ENCODE measurements at places on chromosomes 7 and 10.

- DNase-seq, result no peak
Observed at GRCh38 chr7:84055904-84056605, 138.5 kb downstream of the SEMA3A start.

- DNase-seq, result no peak
Observed at GRCh38 chr10:95646160-95646559, 10.4 kb downstream of the ALDH18A1 start.

DNA sequence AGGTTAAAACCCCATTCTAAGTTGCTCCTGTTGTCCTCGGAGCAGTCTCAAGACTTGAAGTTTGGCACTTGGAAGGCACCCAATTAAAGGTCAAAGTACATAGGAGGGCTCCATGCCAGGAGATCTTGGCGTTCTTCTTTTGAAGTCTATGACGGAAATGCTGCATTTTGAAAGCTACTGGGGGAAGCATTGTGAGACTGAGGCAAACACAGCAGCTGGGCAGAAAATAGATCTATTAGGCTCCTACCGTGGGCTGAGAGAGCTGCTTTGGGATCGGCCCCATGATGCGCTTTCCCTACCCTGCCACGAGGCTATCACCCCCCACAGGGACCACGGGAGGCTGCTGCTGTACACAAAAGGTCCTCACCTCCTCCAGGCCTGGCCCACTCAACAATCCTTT lies 20.0 kb downstream of the KIAA1549 start:
- DNase-seq, result no peak

GRCh38 chr7:2807460-2807844 lies 36.7 kb downstream of the GNA12 start:
- DNase-seq, result no peak

GRCh38 chr10:77266242-77266641 lies 371.4 kb downstream of the KCNMA1 start:
- no peak for DNase-seq

GRCh38 chr10:56091872-56092271 lies 269.2 kb downstream of the ZWINT start:
- no peak for DNase-seq

DNA sequence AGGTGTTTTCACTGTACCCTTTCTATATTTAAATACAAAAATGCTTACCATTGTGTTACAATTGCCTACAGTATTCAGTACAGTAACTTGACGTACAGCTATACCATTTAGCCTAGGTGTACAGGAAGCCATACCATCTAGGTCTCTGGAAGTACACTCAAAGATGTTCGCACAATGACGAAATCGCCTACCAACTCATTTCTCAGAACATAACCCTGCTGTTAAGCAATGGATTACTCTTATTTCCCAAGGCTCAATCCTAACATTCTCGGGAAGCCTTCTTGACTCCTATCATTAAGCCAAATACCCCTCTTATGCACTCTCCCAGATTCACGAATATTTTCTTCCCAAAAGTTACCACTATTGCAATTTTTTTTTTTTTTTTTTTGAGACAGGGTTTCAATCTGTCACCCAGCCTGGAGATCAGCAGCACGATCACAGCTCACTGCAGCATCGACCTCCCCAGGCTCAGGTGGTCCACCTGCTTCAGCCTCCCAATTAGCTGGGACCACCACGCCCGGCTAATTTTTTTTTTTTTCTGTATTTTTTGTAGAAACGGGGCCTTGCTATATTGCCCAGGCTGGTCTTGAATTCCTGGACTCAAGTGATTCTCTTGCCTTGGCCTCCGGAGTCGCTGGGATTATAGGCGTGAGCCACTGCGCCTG lies 1.5 kb downstream of the CWF19L1 start:
- no peak for DNase-seq

DNA sequence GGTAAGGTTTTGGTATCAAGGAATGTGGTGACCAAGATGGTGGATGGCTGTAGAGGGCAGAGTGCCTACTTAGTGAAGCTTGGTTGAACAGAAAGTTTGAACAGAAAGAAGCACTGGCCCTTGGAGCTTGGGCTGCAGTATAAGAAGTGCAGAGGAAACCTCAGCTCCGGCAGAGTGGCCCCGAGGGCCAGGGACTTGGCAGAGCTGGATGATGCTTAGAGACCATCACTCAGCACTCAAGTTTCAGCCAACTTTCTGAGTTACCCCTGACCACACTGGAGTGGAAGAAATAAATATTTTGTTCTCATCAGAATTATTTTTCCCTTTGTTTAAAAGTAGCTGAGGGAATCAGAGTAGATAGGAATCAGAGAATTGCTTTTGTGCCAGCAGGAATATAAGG lies 336.7 kb downstream of the C7orf25 start:
- no peak for DNase-seq

GRCh38 chr10:47287365-47287802 lies 12.6 kb upstream of the GDF10 start:
- no peak for DNase-seq

- no peak for DNase-seq
Observed at GRCh38 chr7:132871419-132871818, 210.5 kb downstream of the CHCHD3 start.

DNA sequence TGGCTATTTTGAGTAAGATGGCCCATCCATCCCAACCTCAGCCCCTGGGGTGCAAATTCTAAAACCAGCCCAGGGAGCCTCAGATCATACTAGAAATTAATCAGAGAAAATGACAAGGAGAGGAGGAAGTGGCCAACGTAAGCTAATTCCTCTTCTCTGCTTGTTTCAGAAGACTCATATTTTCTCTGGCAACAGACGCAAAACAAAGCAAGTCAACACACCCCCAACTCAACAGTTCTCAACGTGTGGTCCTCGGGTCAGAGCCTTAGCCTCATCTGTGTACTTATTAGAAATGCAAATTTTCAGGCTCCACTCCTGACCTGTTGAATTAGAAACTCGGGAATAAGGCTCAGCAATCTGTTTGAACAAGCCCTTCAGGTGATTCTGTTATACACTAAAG lies 413.9 kb upstream of the AUTS2 start:
- DNase-seq, result no peak

DNA sequence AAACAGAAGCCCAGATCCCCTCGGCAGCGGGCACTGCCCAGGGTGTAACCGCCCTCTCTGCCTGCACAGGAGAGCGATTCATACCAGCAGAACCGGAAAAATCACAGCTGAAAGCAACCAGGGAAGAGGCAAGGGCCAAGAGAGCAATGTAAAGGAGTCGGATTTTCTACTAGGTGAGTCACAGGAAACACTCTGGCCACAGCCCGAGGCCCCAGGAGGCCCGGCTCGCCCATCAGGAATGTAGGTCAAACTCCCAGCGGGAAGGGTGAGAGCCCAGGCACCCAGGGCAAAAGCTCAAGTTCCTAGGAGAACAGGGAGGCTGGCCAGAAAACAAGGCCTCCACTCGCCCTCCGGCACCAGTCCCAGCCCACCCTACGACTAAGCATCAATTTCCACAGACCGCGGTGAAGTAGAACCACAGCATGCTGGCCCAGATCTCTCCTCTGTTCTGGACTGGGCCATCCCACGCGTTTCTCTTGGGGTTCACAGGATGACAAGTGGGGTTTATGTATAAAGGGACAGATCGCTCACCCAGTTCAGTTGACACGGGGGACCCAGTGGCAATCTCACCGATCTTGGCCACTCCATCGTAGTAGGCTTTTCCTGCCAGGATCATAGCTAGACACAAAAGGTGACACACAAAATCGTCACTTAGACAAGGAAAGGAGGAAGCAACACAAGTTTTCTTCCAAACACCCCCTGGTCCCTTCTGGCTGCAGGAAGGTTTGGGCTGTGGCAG lies 46.2 kb downstream of the BAIAP2L1 start:
- DNase-seq, result peak; percentile 74

- DNase-seq, result no peak
Observed at GRCh38 chr7:66769833-66770512, 29.4 kb downstream of the RABGEF1 start.

DNA sequence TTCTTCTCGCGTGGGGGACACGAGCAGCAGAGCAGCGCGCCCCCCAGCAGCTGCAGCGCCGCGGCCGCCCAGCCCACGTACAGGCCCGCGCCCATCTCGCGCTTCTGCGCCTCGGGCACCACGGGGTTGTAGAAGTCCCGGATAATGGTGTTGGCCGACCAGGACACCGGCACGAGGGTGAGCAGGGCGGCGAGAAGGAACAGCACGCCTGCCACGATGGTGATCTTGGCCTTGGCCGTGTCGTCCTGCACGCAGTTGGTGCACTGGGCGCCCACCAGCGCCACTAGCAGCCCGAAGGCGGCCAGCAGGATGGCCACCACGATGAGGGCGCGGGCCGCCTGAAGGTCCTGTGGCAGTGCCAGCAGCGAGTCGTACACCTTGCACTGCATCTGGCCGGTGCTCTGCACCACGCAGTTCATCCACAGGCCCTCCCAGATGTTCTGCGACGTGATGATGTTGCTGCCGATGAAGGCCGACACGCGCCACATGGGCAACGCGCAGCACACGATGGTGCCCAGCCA lies 529 bp downstream of the CLDN3 start:
- peak; percentile 62 for DNase-seq

GRCh38 chr7:71348821-71349681 lies 217.1 kb downstream of the GALNT17 start:
- DNase-seq, result no peak

DNA sequence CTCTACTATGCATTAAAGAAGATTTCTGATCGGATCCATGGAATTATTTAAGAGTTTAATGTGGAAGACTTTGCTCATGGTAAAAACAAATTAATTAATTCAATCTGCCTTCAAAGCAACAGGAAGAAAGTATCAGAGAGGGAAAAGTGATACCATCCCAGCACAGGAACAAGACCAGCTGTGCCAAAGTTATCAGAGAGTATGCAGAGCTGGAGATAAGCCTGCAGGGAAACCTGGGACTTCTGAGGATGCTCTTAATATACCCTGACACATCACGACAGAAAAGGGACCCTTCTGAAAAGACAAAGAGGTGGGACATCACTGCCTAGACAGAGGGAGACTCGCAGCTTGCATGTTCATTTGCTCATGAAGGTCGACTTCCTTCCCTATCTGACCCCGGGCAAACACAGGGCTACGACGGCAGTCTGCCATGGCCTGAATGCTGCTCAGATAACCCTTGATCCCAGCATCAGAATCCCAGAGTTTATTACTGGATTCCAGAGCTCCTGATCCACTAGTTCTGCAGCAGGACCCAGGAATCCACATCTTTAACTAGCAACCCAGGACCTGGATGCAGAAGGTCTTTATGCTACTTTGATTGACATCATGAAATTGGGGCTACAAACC lies 29.5 kb downstream of the FAM171A1 start:
- DNase-seq, result no peak

GRCh38 chr7:99122762-99123161 lies 21.1 kb downstream of the SMURF1 start:
- no peak for DNase-seq

DNA sequence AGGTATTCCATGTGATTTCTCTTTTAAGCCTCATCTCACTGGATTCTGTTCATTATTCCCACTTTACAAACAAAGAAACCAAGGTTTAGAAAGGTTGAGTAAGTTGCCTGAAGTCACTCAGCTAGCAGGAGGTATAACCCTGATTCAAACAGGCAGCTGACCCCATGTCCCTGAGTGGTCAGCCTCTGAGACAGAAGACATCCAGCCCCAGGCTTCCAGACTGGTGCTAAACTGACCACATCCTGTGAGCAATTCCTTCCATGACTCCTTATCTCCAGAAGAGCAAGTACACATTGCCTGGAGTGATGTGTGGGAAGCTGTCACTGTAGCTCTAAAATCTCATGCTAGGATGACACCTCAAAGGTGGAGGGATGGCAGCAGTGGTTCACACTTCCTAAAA lies 3.7 kb downstream of the PLPP4 start:
- DNase-seq, result no peak

DNA sequence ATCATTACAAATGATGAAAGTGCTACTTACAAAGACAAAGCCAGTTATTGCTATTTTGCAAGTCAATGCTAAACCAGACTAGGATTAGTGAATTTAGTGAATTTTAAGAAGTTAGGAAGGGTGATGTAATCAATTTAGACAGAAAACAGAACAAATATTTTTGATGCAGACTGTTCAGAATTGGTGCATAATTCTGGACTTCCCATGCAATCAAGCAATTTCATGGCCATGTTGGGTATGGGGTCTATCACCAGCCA lies 85.4 kb downstream of the CH25H start:
- no peak for DNase-seq

GRCh38 chr10:46092524-46093081 lies 46.5 kb upstream of the MSMB start:
- DNase-seq, result no peak

- no peak for DNase-seq
Observed at GRCh38 chr7:1311406-1312135, 78.9 kb downstream of the UNCX start.

DNA sequence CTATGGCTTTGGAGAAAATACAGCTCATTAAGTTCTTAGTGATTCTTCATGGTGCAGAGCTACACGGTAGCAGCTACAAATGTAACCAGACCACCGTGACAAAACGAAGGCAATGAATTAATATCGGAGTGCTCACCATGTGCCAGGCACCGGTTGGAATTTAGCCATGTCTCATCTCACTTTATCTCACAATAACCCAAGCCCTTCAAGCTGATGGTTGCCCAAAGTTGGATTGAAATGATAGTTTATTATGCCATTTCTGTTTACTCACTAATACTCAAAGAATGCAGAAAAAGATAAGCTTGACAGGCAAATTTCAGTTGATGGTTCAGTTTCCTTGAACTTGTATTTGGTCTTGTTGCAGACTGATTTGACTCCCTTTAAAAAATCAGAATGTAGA lies 312.6 kb downstream of the SKIDA1 start:
- no peak for DNase-seq

- no peak for DNase-seq
Observed at GRCh38 chr10:18368682-18369081, 228.5 kb downstream of the CACNB2 start.

- DNase-seq, result no peak
Observed at GRCh38 chr7:69243016-69243415, 355.3 kb upstream of the AUTS2 start.

DNA sequence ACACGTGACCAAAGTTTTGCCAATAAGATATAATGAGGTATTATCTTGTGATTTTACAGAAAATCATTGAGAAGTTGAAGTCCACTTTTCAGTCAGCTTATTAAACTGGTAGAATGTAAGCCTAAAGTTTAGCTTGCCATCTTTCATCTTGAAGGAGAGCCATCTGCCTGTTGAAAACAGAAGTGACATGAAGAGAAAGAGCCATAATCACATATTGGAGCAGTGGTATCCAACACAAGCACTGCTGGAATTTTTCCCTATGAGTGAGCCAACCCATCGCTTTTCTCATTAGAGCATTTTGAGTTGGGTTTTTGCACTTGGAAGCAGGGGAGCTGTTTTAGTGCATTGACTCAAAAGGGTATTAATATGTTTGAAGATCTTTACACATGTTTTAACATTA lies 117.6 kb upstream of the FERD3L start:
- no peak for DNase-seq

All from mucosa of descending colon (tissue), 3 donors.